Muscle of leg (tissue), 16 donors: ENCODE measurements at places on chromosomes 3 and 15. TPM values are rescaled to one million over a fixed set of nuclear protein-coding genes. Genes with fewer than 3 reads are reported as not detected.

- no peak for DNase-seq
Observed at GRCh38 chr15:81113204-81113657, 20.8 kb upstream of the CFAP161 start.

- DNase-seq = no peak
Observed at GRCh38 chr3:127730171-127730570, 57.4 kb downstream of the ABTB1 start.

DNA sequence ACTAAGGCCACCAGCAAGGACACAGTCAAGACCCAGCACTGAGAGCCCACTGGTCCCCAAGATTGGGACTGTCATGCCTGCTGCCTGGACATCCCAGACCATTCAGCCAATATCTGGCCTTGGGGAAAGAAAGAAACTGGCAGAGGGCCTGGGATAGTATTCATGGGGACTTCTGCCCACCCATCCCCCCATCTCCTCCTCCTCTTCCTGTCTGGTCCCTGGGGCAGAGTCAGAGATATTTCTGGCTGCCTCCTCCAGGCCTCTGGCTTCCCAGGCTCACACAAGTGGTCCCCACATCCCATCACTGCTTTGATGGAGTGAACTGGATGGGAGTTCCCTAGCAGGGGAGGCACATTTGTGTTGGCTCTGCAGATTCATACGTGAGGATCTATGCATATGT is 4.2 kb upstream of the RASL12 start:
- DNase-seq = peak; percentile 85

DNA sequence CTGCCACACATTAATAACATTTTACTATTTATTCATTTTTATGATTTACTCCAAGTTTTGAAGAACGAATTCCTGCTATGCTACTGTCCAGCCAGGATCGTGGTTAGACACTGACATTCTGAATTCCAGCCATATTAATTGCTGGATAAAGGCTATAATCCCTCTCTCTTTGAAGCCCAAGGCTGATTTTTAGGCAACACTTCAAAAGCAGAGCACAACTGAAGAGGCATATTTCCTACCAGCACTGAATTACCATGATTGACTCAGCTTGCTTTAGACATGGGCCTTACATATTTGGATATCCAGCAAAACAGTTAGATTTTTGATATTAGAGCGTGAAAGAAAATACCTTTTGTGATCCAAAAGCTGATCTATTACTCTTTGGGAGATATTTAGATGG is 205.0 kb downstream of the ZIC1 start:
- no peak for DNase-seq

DNA sequence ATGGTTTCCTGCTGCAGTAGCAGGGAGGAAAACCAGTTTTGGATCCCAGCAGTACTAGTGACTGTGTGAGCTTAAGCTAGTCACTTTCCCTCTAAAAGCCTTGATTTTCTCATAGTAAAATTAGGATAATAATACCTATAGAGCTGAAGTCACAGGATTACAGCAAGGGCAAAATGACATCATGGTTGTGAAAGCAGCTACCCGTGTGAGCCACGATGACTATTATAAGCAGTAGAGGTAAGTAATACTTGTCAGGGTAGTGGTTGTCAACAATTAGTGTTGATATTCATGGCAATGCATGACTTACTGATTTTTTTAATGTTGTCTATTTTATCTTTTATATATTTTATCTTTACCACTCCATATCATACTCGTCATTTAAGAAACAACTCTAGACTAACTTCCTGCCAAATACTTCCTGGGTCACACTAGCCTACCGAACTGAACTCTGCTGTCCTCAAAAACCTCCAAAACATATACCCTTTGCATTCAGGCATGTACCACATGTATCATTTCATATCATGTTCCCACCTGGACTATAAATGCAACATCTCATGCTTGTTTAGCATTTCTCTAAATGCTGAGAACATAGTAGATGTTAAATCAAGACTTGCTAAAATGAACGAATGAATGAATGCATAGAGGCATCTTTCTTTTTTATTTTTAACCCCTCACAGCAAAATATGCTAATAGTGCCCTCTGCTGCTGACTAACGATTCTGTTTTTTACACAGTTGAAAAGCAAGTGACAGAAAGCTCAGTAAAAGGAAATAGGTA is 172.6 kb downstream of the P3H2 start:
- DNase-seq = no peak

- DNase-seq = peak; percentile 77
Observed at GRCh38 chr3:16884748-16885592, at the start of gene PLCL2. TSS of gene PLCL2 (plus strand) at chr3:16884955. CDS start at chr3:16885040, 85 bp downstream.

GRCh38 chr3:623914-624545 is 427.5 kb downstream of the CHL1 start:
- DNase-seq = no peak

Gene CLRN1
- polyA plus RNA-seq = 0.42 TPM

Gene GPR62
- 0.59 TPM for polyA plus RNA-seq
